Activated T-helper 1 cell treated with anti-CD3 and anti-CD28 coated beads, Interleukin-12 subunit alpha, Interleukin-12 subunit beta, Interleukin-2, Interleukin-4 antibody, amounts not matched to agents 30 ng/mL and 10 ng/mL and 1 ng/mL, durations not matched to agents 14 hours and 24 hours and 36 hours (primary cell): ENCODE measurements at places on chromosomes 7 and 10.
A peak's percentile ranks its signal among the peaks of the same experiment; 100 is the strongest.

DNA sequence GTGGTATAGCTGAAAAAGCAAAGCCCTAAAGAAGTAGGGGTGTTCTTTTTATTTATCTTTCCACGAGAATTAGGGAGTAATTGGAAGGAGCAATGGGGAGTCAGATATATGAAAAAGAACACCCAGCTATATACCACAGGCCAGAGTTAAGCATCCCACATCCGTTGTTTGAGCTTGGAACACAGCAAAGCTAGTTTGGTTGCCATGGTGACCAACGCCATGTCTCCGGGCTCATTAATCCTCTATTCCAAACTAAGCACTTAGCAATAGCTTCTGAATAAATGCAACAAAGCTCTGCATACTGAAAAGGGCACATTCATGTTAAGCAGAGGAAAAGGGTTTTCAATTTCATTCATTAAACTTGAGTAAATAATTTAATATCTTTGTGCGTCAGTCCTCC is 23.5 kb downstream of the ASB4 start:
- peak; percentile 21 for DNase-seq

DNA sequence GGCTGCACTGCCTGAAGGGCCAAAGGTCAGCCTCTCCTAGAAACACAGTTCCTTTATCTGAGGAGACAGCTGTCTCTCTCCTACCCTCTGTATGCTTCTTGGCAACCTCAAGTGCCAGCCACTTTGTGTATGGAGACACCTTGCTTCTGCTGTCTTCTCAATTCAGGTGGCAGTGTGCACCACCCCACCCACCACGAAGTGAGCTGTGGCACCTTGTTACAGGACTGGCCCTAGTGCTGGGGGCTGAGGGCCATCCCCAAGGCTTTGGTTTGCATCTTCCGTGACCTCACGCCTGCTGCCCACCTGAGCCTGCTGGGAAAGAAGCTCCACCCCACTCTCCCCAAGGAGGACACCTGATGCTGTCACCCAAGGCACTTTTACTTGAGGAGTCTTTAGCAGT is 47.1 kb upstream of the LRRC4 start:
- DNase-seq, result no peak

GRCh38 chr10:46285966-46286620 is 704 bp upstream of the ANTXRL start:
- DNase-seq, result no peak

DNA sequence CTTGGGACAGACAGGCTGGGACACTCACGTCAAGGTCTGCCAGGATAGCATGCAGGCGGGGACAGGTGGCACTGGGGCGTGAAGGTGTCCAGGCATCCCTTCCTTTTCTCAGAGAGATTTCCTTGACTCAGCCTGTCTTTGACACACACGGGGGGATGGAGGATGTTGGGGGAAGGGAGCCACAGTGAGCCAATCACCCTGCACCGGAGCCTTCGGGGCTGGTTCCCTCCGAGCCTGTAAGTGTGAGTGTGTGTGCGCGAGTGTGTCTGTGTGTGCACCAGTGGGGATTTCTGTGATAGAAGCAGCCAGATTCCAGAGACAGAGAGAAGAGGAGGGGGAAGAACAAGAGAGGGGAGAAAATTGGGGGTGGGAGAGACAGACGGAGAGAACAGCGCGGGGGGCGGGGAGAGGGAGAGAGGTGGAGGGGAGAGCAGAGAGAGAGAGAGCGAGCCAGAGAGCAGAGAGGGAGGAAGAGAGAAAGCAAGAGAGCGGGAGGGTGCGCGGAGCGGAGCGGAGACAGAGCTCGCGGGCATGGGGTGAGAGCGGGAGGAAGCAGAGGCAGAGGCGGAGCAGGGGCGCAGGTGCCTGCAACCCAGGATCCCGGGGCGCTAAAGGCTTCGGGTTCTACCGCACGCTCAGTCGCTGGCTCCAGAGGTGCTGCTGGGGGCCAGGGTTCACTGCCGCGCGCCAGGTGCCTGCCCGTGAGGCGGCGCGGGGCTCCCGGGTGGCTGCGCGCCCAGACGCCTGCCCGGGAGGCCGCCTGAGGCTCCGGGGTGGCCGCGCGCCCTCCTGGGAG is 466 bp upstream of the GPR26 start:
- no peak for DNase-seq

DNA sequence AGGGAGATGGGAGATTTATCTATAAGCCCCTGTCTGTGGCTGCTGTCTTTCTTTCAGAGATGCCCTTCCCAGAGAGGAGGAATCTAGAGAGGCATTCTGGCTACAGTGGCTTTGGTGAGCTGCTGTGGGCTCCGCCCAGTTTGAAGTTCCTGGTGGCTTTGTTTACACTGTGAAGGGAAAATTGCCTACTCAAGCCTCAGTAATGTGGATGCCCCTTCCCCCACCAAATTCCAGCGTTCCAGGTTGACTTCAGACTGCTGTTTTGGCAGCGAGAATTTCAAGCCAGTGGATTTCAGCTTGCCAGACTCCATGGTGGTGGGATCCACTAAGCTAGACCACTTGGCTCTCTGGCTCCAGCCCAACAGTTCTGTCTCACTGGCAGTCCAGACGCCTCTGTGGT is 951.6 kb downstream of the CCSER2 start:
- DNase-seq, result no peak

DNA sequence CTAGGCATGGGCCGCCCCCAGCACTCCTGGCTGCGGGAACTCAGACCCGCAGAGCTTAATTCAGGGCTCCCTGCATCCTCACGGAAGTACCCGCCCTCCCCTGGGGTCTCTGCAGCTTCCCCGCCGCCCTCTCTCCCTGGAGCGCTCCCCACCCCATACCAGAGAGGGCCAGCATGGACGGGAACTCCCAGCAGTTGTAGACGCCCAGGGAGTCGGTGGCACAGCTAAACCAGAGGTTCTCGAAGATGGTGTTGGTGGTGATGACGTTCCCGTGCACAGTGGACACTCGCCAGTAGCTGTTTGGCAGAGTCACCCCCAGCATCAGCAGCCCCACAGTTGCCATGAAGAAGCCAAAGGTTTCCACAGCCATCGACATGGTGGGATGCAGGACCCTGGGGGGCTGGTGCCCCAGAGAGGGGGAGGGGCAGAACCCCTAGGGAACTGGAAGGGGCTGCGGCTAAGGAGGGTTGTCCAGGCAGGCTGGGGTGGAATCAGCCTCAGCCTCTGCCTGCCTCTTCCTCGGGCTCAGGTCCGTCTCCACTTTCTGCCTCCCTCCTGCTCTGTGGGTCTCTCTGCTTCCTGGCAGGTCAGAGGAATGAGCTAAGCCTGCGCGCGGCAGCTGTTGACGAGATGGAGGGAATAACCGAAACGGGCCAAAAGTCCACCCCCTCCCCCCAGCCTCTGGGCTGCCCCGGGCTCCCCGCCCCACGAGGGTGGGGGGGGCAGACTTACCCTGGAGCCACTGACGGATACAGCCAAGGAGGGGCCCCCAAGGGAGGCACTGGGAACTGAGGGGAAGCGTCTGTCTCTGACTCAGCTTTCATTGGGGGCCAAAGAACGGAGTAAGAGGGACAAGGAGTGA is at the start of gene CLDN15:
CLDN15 (minus strand) TSS at position 597 of the 862 bp plus-strand sequence; CDS start at position 376, 221 bp downstream.
- DNase-seq, result no peak

- DNase-seq, result no peak
These were observed 100.4 kb downstream of the ITGB8 start for GRCh38 chr7:20431146-20431545.

GRCh38 chr7:139747662-139748372 is 30.0 kb downstream of the HIPK2 start:
- DNase-seq, result no peak

GRCh38 chr7:33423646-33424020 is 294.3 kb downstream of the BBS9 start:
- no peak for DNase-seq

GRCh38 chr10:92384741-92385140 is 93.8 kb downstream of the MARCHF5 start:
- no peak for DNase-seq

- DNase-seq, result no peak
These were observed 83.4 kb downstream of the SLC25A13 start for GRCh38 chr7:96238474-96238873.

GRCh38 chr7:115009139-115009538 is 87.2 kb downstream of the MDFIC start:
- DNase-seq, result no peak

GRCh38 chr7:44707558-44708230 is 41.0 kb upstream of the ZMIZ2 start:
- no peak for DNase-seq

DNA sequence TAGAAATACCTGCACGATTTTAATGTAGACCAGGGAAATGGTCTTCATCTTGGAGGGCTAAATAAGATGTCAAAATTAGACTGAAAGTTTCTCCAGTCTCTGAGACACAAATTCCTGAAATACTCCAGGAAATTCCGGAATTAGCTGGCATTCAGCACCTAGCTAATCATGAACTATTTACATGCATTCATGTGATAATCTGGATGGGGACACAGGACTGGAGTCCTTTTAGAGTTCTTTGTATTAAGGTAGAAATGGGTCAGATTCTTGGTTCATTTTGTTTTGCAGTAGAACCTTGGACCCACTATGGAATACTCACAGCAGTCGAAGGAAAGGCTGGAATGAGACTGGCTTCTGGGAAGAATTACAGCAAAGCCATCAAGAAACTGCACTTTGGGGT is 65.3 kb upstream of the MDFIC start:
- DNase-seq, result no peak

GRCh38 chr10:48289501-48290238 is 15.2 kb upstream of the FRMPD2 start:
- DNase-seq, result no peak

DNA sequence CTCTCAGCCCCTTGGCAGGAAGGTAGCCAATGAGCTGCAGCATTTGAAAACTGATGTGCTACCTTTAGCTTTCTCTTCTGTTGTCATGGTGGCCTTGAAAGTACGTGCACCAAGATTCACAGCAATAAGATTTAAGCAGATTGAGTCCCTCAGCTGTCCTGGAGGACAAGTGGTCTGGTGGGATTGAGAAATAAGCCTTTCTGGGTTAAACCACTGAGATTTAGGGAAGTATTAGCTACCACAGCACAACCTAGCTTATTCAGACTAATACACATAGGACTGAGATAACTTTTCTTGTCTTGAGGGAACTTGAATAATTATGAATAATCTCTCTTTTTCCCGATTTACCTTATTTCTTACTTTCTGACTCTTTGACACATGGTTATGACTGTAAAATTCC is 324.0 kb downstream of the PTEN start:
- no peak for DNase-seq

GRCh38 chr7:112182749-112183148 is 23.4 kb downstream of the DOCK4 start:
- DNase-seq, result no peak

- DNase-seq, result no peak
These were observed 1235.3 kb downstream of the GATA3 start for GRCh38 chr10:9289811-9290210.

- peak; percentile 34 for DNase-seq
These were observed 76.4 kb downstream of the GRK5 start for GRCh38 chr10:119283818-119284217.

DNA sequence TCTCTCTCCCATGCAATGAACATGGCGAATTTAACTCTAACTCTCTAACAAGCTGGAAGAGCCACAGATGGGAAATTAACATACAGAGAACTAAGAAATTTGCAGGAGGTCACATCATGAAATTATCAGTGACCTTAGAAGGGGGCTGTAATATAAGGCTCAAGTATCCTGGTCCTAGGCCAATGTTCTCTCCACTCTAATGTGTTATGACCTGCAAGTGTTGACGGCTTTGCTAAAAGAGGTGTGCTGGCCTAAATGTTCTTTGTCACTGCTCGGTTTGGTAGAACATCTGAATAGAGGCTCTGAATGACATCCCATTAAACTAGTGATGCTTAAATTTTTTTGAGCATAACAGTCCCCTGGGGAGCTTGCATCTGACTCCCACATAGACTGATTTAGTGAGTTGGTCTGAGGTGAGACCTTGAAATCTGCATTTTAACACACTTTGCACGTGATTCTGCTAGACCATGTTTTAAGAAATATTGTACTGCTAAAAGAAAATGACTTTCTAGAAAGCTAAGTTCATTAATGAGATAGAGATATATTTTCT is 129.3 kb downstream of the GFRA1 start:
- DNase-seq, result no peak

GRCh38 chr7:149020483-149020882 is 7.8 kb downstream of the PDIA4 start:
- DNase-seq, result no peak

DNA sequence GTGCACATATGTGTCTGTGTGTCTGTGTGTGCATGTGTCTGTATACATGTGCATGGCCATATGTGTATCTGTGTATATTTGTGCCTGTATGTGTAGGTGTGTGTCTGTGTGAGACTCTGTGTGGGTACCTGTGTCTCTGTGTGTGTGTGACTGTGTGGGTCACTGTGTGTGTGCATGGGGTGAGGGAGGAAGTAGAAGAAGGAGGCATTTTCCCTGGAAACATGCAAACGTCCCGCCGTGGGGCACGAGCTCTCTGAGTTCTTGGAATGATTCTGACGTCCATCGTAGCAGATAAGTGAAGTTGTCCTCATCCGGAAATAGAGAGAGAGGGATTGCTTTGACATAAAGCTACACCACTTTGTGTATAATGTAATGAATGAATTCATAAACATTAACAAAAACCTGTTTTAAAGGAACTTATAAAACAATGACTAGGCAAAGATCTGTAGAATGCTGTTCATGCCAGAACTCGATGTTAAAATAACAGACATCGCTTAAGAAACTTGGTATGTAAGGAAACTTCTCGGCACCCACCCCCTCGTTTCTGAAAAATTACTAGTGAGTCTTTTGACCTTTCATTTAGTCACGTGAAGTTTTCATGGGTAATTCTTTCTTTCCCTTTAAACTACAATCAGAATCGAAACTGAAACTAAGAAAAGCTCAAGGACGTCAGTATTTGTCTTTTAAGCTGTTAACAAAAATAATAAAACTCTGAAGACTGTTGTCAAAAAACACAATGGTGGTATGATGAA is 43.6 kb upstream of the KLF6 start:
- DNase-seq, result no peak

DNA sequence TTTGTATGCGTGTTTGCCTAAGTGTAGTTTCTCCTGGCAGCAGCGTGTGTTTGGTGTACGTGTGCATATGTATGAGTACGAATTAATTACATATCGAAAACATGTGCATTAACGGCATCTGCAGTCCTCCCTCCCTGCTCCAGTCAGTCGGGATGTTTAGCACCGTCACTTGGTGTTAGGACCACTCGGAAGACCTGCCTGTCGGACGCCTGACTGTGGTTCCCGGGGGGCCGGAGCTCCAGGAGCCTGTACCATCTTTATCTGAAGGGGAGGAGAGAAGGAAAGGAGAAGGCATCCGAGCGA is 1.1 kb upstream of the CNTNAP2 start:
- no peak for DNase-seq

GRCh38 chr7:139648941-139649425 is 125.5 kb downstream of the CLEC2L start:
- no peak for DNase-seq
